ENCODE measurements at places on chromosomes 12 and 14.

DNA sequence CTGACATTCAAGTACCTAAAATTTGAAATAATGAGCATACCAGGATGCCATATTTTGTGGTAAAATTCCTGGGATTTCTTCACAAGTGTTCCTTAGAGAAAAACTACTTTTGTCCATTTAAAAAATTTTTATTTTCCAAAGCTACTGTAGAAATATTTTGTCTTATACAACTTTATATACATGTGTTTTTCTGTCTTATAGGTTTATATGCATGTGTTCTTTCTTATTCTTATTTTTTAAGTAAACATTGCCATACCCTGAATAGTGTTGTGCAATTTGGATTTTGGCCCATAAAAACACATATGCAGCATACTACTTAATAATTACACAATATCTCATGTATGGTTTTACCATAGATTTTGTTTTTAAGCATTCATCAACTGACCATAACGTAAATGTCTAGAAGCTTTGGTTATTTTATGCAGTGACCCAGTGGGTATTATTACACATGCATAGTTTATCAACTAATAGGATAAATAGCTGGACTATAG, 1107.4 kb upstream of the SEL1L start:
- DNase-seq: no peak

DNA sequence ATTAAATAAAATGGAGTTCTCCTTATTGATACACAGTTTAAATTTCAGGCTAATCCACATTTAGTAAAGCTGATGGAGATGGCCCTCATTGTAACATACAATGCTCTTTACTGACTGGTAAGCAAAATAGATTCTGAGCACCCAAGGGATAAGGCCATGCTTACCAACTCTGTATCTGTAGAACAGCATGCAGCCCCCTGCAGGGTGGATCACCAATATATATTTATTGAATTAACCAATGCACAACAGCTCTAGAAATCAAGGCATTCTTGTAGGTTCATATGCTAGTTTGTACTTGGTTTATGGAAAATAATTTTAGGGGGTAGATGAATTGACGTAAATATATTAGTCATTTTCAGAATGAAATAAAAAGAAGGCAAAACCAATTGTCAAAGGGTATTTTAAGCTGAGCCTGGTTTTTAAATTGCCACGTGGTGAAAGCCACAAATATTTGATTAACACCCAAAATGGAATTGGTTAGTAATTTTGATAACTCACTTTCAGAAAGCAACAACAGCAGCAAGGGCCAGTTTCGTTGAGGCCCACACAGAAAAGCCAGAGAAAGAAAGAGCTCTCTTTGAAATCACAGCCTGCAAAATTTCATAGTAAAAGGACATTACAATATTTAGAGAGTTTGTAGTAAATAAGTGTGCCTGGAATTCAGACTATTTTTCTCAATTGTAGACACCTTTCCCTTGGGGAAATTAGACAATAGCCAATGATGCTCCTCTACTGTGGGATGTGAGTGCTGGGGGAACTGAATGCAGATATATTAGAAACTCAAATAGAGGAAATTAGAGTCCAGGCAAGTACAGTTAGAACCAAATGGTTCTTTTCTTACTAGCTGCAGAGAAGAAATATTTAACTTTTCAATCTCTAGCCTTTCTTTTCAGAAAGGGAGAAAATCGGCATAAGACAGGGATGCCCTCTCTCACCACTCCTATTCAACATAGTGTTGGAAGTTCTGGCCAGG, 216.2 kb upstream of the ABCD2 start:
- no peak for DNase-seq

DNA sequence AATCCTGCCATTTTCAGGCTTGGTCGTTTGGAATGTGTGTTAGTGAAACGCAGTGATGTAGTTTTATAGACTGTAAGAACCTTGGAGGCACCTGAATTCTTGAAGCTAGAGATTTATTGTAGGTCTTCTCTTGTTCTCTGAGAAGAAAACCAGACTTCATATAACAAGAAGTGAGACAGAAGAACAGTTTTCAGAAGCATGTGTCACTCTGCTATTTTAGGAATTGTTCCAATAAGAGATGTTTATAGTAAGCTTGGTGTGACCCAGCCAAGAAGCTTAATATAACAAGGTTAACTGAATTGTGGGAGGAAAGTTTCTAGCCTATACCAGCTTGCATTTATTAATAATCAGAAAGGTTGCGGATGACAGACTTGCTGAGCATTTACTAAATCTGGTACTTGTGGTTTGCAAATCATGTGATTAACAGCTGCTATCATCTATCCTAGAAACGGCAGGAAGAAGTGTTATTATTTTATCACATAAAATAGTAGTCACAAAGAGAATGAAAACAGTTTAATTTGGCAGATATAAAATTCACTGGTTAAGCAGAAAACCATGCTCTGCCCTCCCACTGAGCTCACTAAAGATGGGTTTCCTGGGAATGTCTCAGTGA, 49.2 kb upstream of the BCAT1 start:
- DNase-seq: no peak

DNA sequence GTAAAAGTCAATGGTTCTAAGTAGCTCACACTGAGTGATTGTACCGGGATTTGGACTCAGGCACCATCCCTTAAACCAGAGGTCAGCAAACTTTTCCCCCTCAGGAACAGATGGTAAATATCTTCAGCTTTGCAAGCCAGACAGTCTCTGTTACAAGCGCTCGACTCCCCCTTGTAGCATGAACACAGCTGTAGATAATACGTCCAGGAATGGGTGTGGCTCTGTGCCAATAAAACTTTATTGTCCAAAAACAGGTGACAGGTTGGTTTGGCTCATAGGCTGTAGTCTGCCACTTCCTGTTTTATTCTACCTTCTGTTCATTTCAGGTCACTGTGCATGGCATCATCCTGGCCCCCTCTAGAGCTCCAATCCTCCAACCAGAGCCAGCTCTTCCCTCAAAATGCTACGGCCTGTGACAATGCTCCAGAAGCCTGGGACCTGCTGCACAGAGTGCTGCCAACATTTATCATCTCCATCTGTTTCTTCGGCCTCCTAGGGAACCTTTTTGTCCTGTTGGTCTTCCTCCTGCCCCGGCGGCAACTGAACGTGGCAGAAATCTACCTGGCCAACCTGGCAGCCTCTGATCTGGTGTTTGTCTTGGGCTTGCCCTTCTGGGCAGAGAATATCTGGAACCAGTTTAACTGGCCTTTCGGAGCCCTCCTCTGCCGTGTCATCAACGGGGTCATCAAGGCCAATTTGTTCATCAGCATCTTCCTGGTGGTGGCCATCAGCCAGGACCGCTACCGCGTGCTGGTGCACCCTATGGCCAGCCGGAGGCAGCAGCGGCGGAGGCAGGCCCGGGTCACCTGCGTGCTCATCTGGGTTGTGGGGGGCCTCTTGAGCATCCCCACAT, 7.6 kb downstream of the BDKRB1 start:
- no peak for DNase-seq

DNA sequence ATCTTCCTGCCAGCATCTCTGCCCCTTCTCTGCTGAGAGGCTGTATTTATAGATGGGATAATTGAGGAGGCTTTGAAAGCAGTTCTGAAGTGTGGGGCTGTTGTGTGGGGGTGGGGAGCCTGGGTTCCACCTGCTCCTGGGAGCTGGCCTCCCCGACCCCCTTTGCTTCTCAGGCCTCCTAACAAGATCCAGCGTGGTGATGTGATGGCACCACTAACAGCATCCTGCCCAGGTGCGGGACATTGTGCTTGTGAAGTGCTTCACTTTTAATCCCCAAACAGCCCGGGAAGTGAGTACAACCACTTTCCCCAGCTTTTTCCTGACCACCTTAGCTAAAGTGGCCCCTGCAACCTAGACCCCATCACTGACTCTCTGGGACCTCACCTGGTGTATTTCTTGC, 95.1 kb upstream of the NRXN3 start:
- DNase-seq: no peak

DNA sequence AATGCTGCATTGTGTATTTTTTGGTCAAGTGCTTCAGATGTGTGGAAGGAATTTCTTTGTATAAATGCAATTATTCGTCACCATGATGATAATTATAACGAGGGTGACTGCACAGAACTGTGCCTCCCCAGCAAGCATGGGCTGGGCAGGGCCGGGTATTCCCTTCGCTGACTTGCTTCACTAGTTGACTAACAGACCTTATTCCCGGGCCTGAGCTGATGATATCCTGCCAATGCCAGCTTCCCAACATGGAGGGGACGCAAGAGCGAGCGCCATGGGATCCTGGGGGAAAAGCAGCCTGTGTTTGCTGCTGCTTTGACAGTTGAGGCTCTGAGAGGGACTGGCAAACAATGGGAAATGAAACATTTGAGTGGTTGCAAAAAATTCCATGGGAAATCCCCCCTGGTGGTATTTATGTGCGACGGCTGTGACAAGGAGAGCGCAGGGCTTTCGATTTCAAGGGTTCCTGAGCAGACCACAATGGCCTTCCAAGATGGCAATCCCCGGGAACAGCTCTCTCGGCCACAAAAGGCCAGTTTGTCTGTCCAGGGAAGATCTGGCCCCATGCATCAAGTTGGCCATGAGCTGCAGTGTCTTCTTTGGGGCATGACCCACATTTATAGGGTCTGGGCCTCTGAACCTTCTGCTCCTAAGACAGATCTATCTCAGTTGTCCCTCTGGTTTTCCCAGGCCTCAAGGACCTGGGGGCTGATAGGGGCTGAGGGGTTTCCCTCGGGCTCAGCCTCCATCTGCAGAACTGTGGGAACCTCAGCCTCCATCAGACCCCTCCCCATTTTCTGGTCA, 21.9 kb upstream of the MAP1LC3B2 start:
- no peak for DNase-seq

- no peak for DNase-seq
Measured at GRCh38 chr12:104615048-104615561, 158.4 kb downstream of the CHST11 start.

- DNase-seq: no peak
Measured at GRCh38 chr12:43816168-43816567, 10.1 kb upstream of the TWF1 start.

DNA sequence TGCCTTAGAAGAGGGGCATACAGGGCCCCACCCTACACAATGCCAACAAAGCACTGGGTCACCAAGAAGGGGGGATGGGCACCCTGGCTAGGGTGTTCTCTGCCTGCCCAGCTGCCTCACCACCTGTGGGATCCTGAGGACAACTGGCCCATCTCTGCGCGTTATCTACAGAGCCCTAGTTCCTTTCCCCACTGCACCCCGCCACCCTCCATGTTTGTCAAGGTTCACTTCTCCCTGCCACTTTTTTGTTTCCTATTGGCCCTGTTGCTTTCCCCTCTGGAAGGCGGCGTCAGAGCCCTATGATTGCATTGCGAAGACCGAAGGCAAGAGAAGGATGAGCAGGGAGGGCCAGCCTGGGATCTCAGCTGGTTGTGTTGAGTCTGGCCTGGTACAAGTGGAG, 1.6 kb downstream of the SLC48A1 start:
- no peak for DNase-seq

- DNase-seq: no peak
Measured at GRCh38 chr12:57190037-57190436, 26.6 kb upstream of the NXPH4 start.

- DNase-seq: no peak
Measured at GRCh38 chr14:80271389-80271788, 60.1 kb upstream of the DIO2 start.

DNA sequence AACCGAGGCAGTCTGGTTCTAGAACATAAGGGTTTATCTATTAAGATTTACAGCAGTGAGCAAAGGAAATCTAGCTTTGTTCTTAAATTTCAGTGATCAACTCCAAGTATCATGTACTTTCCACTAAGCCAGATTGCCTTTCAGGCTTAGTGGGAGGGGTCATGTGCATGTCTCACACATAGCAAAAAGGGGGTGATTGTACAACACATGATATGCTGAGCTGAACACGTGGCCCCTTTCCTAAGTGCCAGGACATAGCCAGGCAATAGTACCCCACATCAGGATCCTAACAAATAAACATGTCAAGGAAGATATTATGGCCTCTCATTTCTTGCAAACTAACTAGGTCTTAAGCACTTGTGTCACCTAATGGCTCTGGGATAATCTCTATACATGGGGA, 347.2 kb downstream of the C12orf75 start:
- DNase-seq: no peak

GRCh38 chr14:38755036-38755435, 348.0 kb downstream of the SEC23A start:
- DNase-seq: no peak

DNA sequence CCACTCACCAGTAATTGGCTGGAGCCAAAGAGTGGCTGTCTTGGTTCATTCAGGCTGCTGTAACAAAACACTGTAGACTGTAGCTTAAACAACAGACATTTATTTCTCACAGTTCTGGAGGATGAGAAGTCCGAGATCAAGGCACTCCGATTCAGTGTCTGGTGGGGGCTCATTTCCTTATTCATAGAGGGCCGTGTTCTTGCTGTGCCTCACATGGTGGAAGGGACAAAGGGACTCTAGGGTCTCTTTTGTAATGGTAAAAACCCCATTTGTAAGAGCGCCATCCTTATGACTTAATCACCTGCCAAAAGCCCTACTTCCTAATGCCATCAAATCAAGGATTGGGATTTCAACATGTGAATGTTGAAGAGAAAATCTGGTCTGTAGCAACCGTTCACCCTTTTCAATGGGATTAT, 34.7 kb upstream of the CDKN3 start:
- DNase-seq: no peak

GRCh38 chr14:95515596-95516552, 576 bp downstream of the SYNE3 start:
- DNase-seq: peak; percentile 60

DNA sequence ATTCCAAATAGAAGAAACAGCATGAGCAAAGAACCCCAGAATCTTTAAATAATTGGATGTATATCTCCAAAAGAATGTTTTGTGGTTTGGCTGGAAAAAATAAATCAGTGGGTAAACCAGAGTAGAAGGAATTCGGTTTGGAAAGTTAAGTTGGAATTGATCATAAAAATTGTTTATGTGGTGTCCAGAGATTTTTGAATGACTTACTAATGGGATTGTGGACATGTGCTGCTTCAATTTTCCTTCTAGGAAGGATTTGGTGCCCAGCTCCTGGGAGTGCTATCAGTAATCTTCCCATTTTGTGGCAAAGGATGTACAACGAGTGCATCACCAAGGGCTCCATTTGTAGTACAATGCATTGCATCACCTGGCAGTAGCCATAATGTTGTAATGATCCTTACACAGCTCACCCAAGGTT, 224.8 kb downstream of the SLC16A7 start:
- DNase-seq: no peak

- peak; percentile 14 for DNase-seq
Measured at GRCh38 chr14:55430024-55430690, 10.3 kb downstream of the TBPL2 start.

GRCh38 chr12:130226126-130226525, 63.9 kb downstream of the FZD10 start:
- DNase-seq: no peak

DNA sequence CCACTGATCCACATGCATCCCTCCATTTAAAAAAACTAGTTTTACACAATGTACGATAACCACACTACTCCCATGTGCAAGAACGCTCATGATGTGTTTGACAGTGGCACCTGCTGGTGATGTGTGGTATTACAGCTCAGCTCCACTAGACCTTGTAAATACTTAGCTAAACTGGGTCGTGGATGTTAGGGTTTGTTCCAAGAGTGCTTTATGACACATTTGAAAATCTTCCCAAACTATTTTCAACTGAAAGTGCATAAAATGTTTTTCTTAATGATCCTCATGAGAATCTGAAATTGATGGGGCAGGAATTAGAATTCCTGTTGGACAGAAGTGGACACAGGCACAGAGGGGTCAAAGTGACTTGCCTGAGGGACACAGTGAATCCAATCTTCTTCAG, 99.2 kb downstream of the SCARB1 start:
- DNase-seq: no peak
